ENCODE measurements at places on chromosomes 5 and 9. TPM values are rescaled to one million over a fixed set of nuclear protein-coding genes. Genes with fewer than 3 reads are reported as not detected.
A peak's percentile ranks its signal among the peaks of the same experiment; 100 is the strongest.

DNA sequence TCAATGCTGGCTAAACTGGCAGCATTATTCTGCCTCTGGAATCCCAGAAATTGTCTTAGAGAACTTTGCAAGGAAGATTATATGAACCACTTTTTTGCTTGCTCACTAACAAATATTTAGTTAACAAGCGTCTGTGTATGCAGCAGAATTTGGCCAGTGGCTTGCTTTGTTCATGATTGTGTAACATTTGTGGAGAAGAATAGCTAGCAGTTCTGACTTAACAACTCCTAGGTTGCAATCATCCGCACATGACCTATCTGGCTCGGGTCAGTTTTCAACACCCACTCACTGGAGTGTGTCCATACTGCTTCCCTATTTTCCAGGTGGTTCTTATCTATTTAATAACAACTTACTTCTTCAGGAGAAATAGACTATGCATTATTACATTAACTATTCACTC is 98.5 kb downstream of the SNX18 start:
- no peak for DNase-seq

GRCh38 chr5:151094852-151095245 is 14.0 kb upstream of the TNIP1 start:
- DNase-seq = no peak

- no peak for DNase-seq
Measured at GRCh38 chr9:129122133-129122532, 10.9 kb downstream of the PTPA start.

Gene ZNF454
- polyA plus RNA-seq = 7.0 TPM

DNA sequence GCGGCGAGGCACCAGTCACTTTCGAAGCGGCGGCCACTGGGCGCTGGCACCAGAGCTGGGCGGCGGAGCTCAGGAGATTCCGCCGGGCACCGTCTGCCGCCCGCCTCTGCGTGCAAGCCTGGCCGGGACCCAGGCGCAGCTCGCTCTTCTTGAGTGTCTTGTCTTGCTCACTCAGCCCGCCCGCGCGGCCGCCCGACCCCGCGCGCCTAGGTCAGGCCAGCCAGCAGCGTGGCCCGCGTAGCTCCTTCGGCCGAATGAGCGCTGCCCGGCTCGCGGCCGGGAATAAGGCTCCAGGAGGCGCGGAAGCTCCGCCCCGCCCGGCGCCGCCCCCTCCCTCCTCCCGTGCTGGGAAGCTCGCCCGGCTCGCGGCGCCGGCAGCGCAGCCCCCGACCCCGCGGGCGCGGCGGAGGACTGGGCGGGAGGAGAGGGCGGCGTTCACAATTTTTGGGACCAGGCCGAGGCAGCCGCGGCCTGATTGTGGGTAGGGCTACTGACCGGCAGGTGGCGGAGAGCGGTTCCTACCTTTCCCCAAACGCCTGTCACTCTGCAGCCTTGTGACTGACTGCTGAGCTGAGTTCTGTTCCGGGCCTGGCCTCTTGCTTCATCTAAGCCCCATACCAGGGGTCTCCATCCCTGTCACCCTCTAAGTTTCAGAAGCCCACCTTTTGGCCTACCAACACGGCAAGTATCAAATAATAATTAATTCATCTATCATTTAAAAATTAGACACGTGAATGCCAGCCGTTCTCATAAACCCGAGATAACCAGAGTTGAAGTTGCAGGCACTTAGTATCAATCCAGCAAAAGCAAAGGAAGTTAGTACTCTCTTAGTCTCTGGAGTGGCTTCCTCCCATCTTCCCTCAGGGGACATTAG is at the start of gene HBEGF:
TSS of gene HBEGF (minus strand) at position 256 of the 874 bp plus-strand sequence. CDS start 275 bp downstream, outside the sequence.
- DNase-seq = peak; percentile 75

GRCh38 chr9:5899292-5899691 is 8.6 kb downstream of the MLANA start:
- no peak for DNase-seq
